Cardiac septum (tissue), 1 donor: ENCODE measurements at places on chromosomes 7 and 10. TPM values are rescaled to one million over a fixed set of nuclear protein-coding genes. Genes with fewer than 3 reads are reported as not detected.
A peak's percentile ranks its signal among the peaks of the same experiment; 100 is the strongest.

DNA sequence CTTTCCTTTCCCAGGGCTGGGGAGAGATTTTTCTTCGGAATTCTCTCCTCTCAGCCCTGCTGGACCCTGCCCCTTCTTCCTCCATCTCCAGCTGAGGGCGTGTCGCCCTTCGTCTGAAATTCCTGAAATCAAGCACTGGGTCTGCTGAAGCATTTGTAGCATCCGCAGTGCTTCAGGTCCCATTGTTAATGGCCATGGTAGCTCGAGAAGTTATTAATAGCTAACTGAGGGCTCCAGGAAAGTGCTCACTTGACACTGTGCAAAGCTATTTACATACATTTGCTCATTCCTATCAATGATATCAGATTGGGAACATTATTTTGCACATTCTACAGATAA is 515 bp downstream of the FAM149B1 start:
- no peak for DNase-seq

DNA sequence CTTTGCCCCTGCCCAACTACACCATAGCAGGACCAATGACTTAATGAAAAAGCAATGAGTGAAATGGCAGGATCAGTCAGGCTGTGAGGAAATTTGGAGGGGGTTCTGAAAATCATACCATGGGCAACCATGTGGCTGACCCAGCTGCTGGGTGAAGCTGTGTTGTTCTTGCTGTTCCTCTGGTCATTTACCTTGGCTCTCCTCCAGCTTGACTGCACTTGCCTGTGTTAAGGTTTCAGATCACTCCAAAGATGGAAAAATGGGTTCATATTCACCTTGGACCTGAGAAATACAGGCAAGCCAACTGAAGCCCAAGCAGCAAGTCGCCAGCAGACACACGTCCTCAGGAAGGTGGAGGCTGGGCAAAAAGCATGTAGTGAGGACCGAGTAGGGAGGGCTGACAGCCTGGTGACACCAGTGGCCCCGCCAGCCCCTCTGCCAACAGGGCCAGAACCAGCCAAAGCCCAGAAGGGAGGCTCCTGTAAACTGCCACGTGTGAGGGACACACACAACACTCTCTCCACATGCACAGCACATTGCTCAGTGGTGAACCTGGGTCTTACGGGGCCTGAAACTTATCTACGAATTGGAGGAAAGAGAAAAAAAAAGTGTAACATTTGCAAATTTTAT is 40.1 kb downstream of the PARP12 start:
- DNase-seq = no peak

DNA sequence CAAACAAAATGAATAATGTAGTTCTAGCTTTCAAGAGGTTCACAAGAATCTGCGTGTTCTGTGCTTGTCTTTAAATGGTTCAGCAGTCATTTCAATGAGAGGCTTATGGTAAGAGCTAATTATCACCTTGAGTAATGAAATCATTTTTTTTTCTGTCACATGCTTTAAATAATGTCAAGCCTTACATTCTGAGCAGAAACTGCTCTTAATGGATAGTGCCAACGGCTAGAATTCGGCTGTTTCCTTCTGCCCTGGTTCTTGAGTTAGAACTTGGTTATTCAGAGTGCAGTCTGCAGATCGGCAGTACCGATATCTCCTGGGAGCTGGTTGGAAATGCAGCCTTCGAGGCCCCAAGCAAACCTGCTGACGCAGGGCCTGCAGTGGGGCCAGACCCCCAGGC is 316.2 kb downstream of the CAMK1D start:
- no peak for DNase-seq

DNA sequence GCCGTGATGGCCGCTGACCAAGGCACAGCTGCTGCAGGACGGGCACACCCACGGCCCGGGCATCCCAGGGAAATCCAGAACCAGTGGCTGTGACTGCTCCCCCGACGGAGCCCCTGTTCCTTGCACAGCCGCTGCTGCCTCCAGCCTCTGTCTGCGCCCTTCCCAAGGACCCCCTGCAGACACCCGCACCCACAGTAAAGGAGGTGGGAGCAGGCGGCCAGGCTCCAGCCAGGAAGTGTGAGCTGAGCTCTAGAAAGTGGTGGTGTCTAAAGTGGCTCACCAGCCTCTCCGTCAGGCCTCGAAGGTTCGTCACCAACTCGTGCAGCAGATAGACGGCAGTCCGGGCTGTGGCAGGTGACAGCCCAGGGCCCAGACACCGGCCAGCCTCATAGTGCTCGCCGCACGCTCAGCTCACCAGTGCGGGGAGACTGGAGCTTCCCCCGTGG is 306.7 kb downstream of the DNAJB6 start:
- DNase-seq = no peak

DNA sequence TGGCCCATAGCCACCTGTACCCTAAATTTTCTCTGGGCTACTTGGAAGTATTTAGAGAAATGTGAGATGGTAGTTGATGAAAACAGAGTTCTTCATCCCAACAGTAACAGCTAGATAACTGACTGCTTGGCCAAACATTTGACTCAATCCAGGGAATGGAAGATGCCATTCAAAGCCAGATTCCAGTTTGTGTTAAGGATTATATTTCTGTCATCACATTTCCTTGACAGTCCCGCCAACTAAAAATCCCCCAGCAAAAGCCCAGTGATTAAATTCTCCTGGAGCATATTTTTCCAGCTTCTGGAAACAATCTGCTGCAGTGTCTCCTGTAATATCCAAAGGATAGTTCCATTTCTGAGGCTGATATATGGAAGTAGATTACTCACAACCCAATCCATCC is 45.4 kb upstream of the PTN start:
- no peak for DNase-seq

GRCh38 chr10:80770239-80770638 is 232.5 kb downstream of the SH2D4B start:
- DNase-seq = no peak

GRCh38 chr7:94562525-94562924 is 52.9 kb downstream of the CASD1 start:
- no peak for DNase-seq

- no peak for DNase-seq
These were observed 20.6 kb downstream of the CLRN3 start for GRCh38 chr10:127872011-127872761.

DNA sequence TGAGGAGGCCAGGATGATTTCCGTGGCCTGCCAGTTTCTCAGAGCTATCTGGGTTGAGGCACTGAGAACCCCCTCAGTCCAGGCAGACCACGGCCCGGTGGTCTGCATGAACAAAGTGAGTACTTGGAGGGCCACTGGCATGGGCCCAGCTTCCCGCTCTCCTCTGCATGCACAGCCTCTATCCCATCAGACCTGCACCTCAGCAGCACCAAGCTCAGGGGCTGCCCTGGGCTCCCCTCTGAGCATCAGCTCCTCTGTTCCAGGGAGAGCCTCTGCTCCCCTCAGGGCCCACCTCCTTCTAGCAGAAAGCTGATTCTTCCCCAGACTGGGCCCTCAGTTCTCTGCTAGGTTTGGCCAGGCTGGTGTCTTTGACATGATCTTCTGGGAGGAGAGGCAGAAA is 469.9 kb downstream of the DNAJB6 start:
- no peak for DNase-seq

- DNase-seq = no peak
These were observed 42.3 kb downstream of the ARID5B start for GRCh38 chr10:61943674-61944378.

GRCh38 chr7:144812379-144813283 is 23.2 kb downstream of the TPK1 start:
- no peak for DNase-seq

DNA sequence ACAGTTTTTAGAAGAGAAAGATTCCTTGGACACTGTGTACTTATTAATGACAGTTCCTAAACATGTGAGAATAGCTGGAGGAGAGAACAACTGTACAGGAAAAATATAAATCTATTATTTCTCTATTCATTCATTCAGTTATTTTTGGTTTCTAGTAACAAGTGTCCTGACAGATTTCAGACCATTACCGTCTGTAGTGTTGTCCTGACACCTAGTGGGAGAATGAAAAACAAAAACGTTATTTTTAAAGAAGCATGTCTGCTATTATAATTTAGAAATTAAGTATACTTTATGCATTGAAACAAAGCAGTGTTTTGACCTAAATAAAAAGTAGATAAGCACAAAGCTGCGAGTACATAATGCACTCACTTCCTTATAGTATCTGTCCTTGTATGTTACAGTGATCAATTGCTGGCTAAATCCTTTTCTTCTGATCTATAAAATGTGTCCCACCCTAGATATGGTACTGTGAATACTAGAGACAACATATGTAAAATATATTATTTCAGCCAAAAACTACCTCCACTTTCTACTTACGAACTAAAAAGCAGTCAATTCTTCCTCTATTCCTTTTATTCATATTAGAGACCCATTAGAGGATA is 575.6 kb downstream of the ARL4A start:
- no peak for DNase-seq

DNA sequence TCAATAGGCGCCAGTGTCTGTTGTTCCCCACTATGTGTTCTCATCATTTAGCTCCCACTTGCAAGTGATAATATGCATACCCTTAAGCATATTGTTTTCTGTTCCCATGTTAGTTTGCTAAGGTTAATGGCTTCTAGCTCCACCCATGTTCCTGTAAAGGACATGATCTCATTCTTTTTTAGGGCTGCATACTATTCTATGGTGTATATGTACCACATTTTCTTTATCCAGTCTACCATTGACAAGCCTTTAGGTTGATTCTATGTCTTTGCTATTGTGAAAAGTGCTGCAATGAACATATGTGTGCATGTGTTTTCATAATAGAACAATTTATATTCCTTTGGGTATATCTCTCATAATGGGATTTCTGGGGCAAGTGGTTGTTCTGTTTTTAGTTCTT is 77.8 kb upstream of the PLXDC2 start:
- no peak for DNase-seq

GRCh38 chr10:34702093-34702937 is 112.8 kb downstream of the PARD3 start:
- DNase-seq = no peak

DNA sequence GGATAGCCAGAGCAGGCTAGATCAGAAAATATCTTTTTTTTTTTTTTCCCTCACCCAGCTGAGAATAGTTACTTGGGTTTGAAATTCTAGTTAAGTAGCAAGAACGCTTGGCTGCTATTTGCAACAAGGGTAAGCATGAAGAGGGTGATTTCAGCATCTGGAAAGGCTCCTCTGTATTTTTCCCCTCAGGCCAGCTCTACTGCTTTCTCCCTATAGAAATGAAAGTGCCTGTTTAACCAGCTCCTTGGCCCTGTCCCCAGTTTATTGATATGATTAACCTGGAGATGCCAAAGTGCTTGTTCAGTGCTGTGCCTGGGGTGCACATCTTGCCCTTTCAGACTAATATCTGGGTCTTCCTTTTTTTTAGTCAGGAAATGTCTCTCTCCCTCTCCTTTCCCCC is 37.1 kb downstream of the AP3M1 start:
- no peak for DNase-seq

DNA sequence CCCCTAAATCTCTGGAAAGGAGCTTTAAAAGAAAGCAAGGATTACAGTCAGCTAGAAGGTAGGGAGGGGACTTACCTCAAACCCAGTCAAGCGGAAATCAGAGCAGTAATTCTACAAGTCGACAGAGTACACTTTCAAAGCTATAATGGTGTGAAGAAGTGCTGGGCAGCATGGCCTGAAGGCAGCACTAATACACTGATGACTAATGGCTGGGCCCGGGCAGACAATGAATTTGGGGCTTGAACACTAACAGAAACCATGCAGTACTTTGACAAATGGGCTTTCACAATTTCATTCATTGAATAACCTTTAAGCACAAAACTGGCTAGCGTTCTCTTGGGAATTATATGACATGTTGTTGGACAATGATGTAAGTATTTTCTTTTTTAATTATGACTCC is 4.7 kb downstream of the GLI3 start:
- DNase-seq = no peak

GRCh38 chr7:52154382-52154781 is 837.8 kb upstream of the COBL start:
- DNase-seq = no peak

GRCh38 chr7:133275446-133276095 is 22.7 kb downstream of the EXOC4 start:
- no peak for DNase-seq

GRCh38 chr7:86949052-86949778 is 110.2 kb downstream of the ELAPOR2 start:
- DNase-seq = no peak

- peak; percentile 61 for DNase-seq
These were observed 12.4 kb upstream of the PLEKHA1 start for GRCh38 chr10:122362031-122362592.

DNA sequence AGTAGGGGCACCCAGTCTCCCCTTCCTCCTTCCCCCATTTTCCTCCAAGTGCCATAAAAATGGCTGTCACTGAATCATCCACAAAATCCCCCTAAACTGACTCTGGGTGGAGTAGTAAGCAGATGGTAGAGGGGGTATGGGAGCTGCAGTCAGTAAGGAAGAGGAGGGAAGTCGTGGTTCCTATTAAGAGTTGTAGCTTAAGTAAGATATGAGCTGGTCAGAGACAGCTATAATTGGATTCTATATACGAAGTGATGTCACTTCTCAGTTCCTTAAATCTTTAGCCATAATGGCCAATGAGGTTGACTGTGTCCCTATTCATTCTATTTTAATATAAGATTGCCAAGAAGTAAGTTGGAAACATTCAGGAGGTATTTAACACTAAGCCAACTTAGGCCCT is 131.7 kb downstream of the SLC16A9 start:
- no peak for DNase-seq

DNA sequence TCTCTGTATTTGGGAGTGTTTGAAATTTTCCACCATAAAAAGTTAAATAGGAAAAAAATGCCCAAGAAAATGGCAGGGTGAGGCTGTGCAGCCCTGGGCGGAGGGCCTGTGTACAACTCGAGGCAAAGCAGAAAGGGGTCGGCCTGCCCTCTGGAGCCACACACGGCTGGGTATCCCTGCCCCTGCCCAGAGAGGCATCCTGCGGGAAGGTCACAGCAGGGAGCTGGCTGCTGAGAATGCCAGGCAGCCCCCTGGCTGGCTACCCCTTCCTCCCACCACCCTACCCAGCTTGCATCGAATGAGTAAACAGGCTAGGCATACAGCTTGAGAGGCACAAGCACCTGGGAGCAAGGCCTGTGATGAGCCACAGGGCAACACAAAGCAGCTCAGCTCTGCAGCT is 46.1 kb downstream of the CAMK2B start:
- peak; percentile 66 for DNase-seq

The CTTNBP2 gene
- total RNA-seq = 2.2 TPM

The FOXI2 gene
- 0.24 TPM for total RNA-seq

The SPDYE16 gene
- total RNA-seq = not detected

The NUTM2B gene
- 1.3 TPM for total RNA-seq

The ACBD7 gene
- not detected for total RNA-seq

The FAM25A gene
- not detected for total RNA-seq

The NAT16 gene
- total RNA-seq = not detected

The CCDC146 gene
- total RNA-seq = 4.3 TPM
